Right cardiac atrium (tissue), 5 donors: ENCODE measurements at places on chromosomes 2 and 18. TPM values are rescaled to one million over a fixed set of nuclear protein-coding genes. Genes with fewer than 3 reads are reported as not detected.

CFAP65 gene
- not detected for total RNA-seq

CDK15 gene
- total RNA-seq: 0.97 TPM

DNA sequence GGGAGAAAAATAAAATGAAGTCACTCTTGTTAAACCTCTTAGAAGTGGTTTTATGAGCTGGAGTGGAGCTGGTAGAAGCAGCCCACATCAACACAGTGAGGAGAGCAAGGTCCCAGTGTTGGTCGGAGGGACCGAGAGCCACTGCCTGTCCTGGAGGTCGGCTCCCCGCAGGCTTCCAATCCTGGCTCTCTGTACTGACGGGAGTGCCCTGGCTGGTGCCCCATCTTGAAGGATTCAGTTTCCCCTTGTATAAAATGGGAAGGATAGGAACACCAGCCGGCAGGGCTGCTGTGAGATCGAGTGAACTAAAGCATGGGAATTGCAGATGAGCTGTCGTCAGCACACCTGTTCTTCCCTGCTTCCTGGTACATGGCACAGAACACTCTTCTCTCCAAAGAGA, 104.3 kb upstream of the ID2 start:
- no peak for DNase-seq

DNA sequence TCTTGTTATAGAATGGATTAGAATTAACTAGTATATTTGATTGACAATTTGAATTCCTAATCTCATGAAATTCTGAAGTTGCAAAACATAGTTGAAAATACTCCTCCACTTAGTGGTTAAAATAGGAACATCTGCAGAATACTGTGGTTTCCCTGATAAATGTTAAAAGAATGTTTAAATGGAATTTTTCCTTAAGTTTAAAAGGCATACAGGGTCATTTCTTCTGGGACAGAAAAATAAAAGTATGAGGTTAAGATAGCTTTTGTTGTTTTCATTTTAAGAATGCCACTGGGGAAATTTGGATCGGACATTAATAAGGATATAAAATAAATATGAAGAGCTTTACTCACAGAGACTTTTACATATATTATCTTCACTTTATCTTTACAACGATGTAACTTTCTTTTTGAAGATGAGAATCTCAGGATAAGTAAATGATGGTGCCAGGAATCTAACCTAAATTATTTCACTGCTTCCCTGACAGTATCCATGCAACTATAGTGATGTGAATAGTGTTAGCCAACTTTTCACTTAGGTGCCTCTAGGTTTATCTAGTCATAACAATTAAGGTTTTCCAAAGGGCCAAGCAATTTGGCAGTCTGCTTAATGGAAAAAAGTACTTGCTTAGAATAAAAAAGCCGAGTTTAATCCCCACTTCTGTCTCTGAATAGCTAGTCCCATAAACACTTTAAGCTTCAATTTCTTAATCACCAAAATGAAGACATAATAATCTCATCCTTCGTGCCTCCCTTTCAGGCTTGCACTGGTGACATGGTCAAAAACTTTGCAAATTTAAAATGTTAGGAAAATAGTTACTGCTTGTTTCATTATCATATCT, 151.8 kb upstream of the STK17B start:
- DNase-seq: no peak

GRCh38 chr2:63840081-63840784, 1.5 kb upstream of the UGP2 start:
- no peak for DNase-seq

DNA sequence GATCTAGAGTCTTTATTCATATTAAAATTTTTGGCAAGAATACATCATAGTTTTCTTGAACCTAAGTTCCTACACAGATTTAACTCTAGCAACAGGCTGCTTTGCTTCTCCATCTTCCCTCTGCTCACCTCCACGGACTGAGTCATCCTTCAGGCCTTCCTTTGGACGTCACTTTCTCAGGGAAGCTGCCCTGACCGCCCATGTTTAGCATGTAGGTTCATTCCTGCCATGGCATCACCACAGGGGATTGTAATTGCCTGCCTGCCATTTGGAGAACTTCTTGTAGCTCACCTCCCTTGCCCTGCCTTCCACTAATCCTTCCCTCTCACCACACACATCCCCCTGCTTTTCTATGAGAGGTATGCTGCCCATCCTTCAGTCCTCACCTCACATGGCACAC, 43.9 kb upstream of the B3GNT2 start:
- DNase-seq: no peak

- DNase-seq: peak; percentile 52
These were observed 181.6 kb downstream of the AFF3 start for GRCh38 chr2:99960790-99961189.

DNA sequence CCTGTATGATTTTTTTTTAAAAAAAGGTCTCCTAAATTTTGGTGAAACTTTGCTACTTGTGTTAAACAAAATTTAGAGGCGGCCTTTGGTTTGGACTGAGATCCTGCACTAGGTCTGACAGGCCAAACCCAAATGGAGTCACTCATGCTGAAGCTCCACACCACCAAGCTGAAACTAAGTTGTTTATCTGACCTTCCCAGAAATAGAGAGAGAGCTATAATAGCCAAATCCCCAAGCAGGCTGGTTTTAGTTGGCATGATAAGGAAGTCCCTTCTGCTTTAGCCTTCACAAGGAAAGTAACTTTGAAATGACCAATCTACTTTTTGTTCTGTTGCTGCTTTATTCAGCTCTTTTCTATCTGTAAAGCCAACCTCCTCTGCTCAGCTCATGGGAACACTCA, 17.1 kb upstream of the THUMPD2 start:
- no peak for DNase-seq

GRCh38 chr2:10033251-10034006, 9.9 kb upstream of the KLF11 start:
- DNase-seq: peak; percentile 50

CPLX4 gene
- total RNA-seq: not detected

DNA sequence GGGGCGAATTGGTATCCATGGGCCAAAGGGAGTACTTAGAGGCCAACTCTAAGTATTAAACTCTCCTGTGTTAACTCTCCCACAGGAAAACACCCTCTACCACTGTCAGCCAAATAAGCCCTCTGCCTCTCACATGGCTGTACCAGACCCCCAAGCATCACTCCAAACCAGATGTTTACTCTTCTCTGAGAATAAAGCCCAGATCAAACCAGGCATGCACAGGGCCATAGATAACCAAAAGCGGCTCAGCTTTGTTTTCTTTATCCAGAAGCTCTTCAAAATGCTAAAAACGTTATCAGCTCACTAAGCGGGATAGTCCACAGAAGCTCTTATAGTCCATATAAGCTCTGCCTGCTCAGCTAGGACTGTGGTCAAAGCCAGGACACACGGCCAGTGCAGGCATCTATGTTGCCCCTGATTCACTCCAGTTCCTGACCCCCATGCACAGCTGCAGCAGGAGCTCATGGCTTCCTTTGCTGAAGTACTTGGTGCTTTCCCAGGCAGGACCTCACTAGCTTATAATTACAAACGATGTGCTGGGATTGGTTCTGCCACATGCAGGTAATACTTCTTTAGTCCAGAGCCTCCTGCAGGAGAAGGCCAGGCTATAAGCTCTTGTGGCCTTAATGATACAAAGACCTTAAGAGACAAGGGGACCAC, 21.0 kb upstream of the SEMA4C start:
- no peak for DNase-seq

DNA sequence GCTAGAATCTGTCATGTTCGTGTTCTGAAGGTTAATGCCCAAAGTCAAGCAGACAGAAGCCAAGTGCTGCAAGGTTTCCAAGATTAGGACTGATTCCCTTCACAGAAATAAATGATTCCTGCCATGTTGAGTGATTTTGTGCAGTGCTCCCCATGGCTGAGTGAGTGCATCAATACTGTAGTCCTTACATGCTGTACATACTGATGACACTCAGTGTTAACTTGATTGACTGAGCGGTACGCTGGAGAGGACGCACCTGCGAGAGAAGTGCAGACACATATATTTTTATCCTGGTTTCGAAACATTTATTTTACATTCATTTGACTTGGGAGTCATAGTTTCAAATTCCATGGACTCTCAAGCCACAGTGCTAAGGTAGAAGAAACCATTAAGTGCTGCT, 92.0 kb downstream of the ASXL3 start:
- no peak for DNase-seq

- no peak for DNase-seq
These were observed 80.7 kb downstream of the FHOD3 start for GRCh38 chr18:36378205-36378604.

DNA sequence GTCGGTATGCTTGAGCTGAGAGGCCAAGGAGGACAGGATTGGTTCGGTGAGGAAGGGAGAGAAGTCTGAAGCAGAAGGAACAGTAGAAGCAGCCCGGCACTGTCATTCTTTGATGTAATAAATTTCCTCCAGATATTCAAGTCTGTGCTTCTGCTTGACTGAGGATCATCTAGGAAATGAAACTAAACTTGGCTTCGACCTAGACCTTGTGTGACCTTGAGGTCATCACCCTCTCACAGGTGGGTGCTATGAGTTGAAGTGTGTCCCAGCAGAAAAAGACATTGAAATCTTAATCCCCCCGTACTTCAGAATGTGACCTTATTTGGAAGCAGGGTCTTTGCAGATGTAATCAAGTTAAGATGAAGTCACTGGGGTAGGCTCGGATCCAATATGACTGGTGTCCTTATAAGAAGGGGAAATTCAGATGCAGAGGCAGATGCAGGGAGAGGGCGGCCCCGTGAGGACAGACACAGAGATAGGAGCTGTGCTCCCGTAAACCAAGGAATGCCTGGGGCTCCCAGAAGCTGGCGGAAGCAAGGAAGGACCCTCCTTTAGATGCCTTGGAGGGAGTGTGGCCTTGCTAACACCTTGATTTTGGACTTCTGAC, 49.0 kb downstream of the PRKCE start:
- no peak for DNase-seq

SYT4 gene
- 1.0 TPM for total RNA-seq

DNA sequence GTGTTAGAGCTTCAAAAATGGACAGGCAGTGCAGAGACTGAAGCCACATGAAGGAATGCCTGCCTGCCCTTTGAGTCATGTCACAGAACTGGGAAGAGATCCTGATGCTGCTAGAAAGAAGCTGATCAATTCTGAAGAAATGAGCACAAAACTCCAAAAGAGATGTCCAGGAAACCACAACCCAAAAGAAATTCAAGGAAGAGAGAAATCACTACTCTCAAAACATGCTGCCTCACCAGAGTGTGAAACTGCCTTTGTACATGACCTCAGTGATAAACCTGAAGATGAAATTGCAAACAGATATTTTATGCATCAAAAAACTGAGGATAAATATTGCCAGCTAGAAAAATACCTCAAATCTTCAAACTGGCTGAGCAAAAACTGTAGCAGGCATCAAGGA, 20.5 kb downstream of the USP40 start:
- DNase-seq: no peak

DNA sequence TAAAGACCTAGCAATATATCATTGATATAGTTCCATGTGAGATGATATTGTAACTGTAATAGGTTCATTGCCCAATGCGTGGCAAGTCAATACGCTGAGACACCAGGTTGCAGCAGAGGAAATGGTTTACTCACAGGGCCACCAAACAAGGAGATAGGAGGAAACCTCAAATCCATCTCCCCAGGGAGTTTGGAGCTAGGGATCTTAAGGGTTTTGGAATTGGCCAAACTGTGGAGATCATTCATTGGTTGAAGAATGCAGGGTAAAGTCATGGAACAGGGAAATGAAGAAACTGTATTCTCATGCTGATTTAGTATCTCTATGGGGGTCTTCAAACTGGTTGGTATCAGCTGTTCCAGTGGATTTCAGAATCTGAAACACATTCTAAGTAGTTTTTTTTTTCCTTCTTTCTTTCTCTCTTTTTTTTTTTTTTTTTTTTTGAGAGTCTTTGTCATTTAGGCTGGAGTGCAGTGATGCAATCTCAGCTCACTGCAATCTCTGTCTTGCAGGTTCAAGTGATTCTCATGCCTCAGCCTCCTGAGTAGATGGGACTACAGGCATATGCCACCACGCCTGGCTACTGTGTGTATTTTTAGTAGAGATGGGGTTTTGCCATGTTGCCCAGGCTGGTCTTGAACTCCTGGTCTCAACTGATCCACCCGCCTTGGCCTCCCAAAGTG, 30.7 kb upstream of the PPM1B start:
- DNase-seq: no peak

DNA sequence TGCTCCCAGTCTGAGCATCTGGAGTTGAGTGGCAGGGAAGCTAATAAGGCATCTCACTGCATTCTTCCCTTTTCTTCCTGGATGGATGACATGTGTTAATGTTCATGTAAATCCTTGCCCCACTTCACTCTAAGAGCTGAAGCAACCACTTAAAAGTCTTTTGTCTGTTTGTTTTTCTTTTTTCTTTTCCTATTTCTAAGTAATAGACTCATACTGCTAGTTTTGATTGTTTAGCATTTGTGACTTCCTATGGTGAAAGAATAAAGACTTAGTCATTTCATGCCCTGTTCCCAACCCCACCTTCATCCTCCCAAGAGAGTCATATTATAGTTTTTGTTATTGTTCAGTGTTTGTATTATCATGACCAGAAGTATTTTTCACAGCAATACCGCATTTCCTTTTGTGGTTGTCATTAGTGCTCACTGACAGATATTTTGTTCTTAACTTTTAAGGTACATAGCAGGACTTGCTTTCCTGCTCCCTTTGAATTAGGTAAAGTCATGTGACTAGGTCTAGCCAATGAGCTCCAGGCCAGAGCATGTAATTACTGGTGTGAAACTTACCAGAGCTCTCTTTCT, 18.1 kb upstream of the SPP2 start:
- no peak for DNase-seq

USP37 gene
- total RNA-seq: 6.8 TPM

GRCh38 chr18:56775701-56776100, 124.5 kb downstream of the WDR7 start:
- no peak for DNase-seq
